ENCODE measurements at places on chromosomes 2 and 18.

- no peak for DNase-seq
These were observed 79.1 kb upstream of the DNMT3A start for GRCh38 chr2:25420820-25421237.

DNA sequence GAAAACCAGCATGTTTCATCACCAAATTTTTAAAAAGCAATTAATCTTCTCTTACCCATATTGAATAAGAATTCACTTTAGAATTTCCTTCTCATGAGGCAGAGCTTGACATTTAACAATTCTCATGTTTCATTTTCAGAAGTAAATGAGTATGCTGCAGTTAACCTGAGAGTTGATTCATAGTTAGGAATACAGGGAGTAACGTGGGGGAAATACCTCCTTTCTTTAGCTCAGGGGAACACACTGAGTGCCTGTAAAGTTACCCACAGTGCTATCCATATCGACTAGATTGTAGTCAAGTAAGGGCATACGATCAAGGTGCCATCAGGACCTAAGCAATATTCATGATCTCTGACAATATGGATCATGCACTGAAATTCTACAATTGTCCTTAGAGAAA lies 38.9 kb upstream of the ATIC start:
- DNase-seq, result no peak

GRCh38 chr2:99864561-99865553 lies 277.5 kb downstream of the AFF3 start:
- DNase-seq, result no peak

DNA sequence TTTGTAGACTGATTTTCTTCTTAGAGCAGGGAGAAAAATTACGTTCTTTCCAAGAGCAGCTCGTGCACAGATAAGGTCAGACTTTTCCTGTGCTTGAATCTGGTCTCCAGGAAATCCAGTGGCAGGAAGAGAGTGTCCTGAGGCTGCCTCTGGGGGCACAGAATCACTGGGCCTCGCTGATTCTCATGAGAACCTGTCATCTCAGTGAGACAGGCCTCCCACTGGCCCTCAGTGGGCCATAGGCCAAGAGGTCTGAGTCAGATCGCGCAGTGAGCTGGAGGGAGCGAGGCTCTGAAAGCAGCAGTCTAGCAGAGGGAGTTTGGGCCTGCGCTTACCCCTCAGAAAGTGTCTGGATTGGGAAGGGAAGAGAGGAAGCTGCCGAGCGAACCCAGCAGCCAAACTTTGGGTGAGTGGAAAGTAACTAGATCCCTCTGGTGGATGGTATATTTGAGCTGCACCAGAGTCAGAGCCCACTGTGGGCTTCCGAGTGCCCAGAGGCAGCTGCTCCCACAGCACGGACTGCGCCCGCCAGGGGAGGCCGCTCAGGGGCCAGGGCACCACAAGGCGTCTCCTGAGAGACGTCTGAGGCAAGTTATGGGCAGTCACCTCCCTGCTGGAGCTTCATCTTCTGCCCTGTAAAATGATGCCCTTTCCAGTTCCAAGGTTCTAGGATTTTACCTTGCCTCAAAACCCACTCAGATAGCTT lies 8.2 kb downstream of the GDF7 start:
- DNase-seq, result no peak

GRCh38 chr2:197943731-197944130 lies 139.3 kb downstream of the PLCL1 start:
- no peak for DNase-seq

DNA sequence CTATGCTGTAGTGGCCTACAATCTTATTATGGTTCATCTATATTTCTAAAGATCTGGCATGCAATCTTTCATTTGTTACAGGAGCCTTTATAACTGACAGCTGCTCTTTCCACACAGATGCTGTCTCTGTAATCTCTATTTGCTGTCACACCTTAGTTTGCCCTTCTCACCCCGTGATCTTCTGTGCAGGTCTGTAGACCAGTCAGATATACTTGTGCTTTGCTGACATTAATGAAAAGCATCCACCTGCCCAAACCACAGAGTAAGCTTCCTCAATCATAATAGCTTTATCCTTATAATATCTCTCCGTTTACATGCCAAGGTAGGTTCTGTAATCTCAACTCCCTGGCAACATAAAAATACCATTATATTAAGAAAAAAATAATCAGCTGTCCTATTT lies 122.4 kb downstream of the GRB14 start:
- DNase-seq, result no peak

- DNase-seq, result no peak
These were observed 98.1 kb downstream of the ARMC9 start for GRCh38 chr2:231296401-231296974.

- DNase-seq, result no peak
These were observed 2.6 kb downstream of the KDM3A start for GRCh38 chr2:86443631-86444350.

- DNase-seq, result no peak
These were observed 57.1 kb upstream of the ODC1 start for GRCh38 chr2:10504994-10505820.

DNA sequence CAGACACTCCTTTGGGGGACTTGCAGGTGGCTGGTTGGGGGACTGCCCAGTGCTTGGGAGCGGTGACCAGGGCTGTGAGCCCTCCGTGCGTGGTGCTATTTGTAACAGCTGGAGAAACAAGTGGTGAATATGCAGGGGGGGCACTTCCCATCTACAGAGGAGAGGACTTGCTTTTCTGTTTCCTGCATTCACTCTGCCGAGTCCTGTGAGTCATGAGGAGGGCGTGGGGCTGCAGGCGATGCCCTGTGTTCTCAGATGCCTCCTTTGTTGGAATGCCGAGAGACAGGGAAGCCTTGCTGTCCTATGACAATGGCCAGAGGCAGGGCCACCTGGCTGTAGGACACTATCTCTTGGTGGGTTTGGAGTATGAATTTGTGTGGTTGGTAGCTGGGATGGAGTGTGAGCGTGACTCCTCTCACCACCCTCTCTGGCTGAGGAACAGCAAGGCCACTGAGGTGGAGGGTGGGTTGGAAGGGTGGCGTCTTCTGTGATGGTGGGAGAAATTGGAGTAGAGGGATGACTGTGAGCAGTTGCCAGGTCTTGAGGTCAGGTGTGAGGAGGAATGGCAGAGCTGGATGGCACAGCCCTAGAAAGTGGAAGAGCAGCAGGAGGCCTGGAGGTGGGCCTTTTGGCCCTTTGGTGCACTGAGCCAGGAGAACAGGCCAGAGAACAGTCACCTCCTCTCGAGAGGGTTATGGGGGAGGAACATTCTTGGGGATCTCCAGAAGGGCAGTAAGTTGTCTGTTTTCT lies 24.3 kb downstream of the FHOD3 start:
- no peak for DNase-seq

DNA sequence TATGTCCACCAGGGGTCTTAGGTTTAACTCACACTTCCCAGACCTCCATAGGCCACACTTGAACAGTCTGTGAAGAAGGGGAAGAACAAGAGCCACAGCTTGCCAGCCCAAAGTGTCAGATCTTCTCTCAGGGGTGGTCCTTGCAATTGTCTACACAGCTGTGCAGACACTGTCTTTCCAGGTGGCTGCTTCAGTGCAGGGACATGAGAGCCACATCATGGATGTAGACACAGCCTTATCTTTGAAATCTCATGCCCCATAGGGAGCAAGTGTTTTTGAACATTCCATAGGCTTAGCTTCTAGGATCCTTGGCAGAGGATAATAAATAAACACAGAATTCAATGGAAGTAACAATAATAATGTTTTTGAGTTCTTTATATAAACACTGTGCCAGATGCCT lies 6.7 kb downstream of the ZNF407 start:
- DNase-seq, result no peak

DNA sequence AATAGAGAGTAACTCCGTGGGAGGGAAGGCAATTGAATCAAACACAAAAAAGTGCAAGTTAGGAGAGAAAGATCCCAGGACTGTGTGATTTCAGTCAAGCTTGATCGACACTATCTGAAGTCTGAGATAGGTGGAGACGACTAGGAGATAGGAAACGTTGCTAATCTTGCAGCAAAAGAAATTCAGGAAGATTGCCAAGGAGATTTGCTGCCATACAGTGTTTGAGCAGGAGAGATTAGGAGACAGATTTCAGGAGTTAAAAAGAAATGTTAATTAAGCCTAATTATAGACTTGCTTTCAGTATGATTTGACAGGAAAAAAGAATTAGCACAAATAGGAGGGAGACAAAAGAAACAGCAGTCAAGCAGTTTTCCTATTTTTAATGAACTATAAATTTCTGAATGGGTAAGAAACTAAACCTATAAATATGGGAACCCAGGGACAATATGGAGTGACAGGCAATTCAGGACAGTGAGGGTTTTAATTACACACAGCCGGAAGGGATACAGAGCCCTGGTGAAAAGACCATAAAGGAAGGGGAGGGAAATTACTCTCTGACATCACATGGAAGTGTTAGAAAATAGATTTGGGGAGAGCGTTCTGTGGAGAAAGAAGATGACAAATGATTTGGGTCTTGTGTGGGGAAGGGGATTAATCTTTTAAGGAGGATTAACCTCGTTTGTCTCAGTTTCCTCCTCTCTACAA lies 72.6 kb downstream of the SUCLG1 start:
- no peak for DNase-seq

DNA sequence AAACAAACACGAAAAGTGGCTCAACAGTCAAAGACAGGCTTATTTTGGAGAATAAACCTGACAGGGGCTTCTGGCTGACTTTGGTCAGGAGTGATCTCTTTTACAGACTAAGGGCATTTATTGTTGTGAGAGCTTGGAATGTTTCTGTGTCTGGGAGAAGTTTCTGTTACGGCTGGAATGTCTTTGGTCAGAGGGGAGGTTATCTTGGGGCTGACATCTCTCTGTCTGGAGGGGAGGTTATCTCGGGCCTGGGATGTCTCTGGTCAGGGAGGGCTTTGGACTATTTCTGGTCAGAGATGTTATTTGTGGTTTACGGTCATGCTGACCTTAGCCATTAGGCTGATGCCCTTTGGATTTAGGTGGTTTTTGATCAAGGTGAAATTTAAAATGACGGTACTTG lies 345.5 kb upstream of the FSIP2 start:
- no peak for DNase-seq

DNA sequence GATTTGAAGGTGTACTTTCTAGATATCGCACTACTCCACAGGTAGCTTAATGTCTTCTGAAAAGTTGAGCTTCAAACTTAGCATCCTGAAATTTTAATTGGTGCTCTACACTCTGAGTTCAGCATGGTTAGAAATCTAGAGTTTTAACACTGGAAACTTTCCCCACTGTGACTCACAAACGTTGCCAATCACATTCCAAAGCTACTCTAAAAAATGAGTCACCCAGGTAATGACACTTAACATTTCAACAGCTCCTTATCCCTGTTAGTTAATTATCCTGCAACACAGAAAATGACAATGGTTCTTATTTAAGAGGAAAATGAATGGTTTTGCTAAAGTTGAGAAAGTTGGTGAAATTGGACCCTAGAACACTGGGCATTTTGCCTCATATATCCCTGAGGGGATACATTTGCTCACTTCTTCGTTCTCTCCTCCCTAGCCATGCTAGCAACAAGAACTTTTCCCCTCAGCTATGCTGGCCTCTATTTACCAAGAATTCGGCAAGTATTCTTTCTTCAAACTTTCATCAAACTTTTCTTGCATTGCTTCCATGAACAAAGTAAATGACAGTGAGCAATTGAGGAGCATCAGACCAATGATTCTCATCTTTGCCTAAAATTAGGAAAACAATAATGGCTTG lies 1024.1 kb upstream of the KLHL29 start:
- no peak for DNase-seq

DNA sequence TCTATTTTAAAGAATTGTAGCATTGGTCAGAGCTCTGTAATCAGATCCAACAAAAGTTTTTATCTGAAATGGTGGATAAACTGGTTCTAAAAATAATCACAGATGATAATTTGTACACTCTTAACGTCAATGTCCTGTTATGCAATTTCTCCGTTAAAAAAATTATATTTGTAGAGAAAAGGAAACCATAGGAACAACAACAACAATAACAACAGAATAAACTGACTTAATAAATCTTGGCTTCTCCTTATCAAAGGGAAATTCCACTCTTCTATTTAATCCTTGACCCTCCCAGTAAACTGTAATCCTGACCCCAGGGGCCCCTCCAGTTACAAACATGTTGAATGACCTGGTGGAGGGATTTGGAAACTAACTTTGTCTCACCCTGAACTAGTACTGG lies 78.6 kb upstream of the ZFP36L2 start:
- no peak for DNase-seq

GRCh38 chr18:37426586-37426985 lies 139.0 kb downstream of the CELF4 start:
- no peak for DNase-seq

GRCh38 chr2:221268631-221269030 lies 303.5 kb downstream of the EPHA4 start:
- DNase-seq, result no peak

- no peak for DNase-seq
These were observed 19.5 kb downstream of the STRADB start for GRCh38 chr2:201470821-201471731.

DNA sequence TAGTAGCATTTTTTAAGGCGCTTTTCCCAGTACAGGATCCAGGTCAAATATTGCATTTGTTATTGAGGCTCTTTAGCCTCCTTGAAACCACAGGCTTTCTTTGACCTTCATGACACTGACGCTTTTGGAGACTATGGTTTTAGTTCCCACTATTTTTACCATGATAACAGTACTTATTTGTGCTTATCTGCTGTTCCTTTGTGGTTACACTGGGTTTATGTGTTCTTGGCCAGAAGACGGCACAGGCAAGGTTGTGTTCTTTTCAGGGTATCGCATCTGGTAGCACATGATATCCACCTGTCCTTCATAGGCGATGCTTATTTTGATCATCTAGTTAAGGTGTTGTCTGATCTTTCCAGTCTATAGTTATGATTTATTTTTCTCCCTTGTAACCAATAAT lies 16.8 kb upstream of the MBOAT2 start:
- DNase-seq, result no peak

DNA sequence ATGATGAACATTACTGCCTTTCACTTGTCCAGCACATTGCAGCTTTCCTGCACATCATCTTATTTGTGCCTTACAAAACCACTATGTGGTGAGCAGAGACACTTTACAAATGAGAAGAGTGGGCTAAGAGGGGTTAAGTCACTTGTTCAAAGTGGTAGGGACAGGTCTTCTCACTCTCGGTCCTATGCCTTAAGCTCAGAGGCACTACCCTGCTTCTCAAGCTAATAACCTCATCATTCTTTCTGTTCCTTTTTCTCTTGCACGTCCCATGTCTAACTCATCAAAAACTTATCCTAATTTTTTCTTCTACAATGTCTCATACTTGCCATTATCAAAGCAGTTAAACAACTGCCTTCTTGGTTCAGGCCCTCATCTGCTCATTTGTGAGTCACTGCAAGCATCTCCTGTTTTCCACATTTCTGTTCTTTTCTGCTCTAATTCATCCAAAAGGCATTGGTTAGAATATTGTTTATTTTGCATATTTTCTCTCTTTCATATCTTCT lies 21.9 kb upstream of the NCOA1 start:
- DNase-seq, result no peak

Measured in effector memory CD8-positive, alpha-beta T cell (primary cell).